Stimulated activated CD4-positive, alpha-beta T cell treated with anti-CD3 and anti-CD28 coated beads, Interleukin-1b, Interleukin-23, amount 100 ng/mL, for 1 hour (primary cell): ENCODE measurements at places on chromosomes 5 and 9.

GRCh38 chr9:95230046-95230445, 87.5 kb downstream of the FANCC start:
- DNase-seq: no peak

DNA sequence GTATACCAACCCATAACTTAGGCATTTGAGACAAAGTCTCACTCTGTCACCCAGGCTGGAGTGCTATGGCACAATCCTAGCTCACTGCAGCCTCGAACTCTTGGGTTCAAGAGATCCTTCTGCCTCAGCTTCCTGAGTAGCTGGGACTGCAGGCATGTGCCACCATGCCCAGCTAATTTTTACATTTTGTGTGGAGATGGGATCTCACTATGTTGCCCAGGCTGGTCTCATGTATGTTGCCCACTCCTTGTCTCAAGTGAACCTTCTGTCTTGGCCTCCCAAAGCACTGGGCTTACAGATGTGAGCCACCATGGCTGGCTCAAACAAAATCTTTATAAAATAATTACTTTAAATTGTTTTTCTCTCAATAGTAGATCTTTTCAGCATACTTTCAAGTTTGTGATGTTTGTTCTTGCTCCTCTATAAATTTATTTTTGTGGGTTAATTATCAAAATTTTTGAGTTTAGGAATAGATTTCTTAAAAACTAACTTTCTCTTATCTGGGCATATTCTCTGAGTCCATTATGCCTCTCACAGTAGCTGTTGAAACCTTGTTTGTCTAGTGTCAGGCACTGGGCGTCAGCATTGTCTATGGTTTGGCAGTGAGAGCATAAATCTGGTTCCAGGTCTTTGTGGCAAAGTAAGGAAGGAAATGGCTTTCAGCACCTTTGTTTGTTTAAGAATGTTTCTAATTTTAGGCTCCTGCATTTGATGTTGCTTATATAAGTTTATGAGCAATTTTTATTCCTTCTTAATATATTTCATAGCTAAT, 38.7 kb downstream of the NLN start:
- peak; percentile 24 for DNase-seq

DNA sequence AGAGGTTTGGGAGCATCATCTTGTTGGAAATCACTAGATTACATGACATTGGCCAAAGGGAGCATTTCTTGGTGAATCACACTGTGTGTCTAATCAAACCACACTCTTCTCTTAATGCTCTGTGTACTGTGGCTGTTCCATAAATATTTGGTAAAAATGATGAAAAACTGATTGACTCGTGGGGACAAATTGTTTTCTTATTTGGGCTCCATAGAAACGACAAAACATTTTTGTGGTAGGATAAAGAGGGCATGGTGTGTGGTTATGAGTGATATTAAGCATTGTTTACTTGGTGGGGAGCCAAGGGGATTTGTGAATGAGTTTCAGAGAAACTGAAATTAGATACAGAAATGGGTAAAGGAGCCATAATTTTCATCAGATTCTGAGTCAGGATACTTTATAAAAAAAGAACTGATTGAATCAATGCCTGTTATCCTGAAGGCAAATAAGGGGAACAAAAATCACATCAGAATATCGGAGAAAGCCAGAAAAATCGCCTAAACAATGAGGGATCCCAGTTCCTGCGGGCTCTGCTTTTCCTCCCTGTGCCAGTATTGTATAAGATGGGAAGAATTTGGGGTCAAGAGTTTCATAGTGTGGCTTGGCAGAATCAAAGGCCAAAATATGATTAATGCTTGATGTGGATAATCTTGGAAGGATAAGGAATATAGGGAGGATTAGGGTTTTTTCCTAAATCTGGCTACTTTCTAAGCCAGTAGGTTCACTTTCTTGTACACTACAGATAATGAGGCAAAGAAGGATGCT, 33.3 kb downstream of the FBXL7 start:
- no peak for DNase-seq

DNA sequence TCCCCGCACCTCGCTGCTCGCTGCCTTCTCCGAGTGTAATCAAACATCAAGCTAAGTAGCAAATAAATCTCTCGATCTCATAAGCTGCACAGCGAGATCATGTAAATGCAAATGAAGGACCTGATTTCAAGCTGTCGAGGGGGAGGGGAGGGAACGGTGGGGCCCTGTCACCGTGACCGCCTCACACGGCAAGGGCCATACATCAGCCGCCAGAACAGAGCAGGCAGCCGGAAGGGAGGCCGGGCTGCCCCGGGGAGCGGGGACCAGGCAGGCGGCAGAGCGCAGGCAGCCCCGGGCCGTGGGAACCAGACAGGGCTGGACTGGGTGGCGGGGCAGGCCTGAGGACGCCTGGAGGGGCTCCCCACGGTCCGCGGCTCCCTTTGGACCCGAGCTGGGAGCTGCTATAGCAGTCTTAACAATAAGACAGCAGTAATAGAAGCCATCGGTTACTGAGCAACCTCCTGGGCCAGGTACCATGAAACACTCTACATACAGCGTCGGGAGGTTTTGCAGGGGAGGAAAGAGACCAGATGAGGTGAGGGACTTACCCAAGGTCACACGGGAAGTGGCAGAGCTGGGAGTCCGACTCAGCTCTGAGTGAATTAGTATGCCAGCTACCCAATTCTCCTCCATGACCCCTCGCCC, 76.8 kb downstream of the CFAP77 start:
- DNase-seq: no peak

- DNase-seq: no peak
Measured at GRCh38 chr5:179795863-179796833, 2.4 kb downstream of the LTC4S start.

DNA sequence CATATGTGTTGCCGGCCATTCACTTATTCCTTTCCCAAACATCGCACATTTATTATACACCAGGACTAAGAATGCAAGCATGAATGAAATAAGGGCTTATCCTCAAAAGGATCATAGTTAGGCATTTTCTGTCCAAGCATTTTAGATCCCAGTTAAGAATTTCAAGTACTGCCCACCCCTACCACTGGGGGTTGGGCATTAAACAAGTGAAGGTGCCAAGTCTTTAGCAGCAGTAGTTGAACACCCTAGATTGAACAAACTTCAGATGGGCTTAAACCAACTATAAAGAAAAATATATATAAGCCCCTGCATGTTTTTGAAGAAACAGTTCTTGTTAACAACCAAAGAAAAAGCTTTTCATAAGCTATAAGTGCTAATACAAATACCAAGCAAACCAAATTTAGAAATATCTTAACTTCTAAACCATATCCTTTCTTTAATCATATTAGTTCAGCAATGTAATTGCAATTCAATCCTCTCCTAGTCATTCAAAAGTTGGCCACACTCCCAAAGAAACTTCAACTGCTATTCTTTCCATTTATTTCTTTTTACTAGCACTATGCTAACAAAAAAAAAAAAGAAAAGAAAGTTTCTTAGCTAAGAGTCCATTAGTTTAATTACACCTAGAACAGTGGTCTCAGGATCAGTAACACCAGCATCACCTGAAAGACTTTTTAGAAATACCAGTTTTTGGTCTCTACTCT, 149.8 kb downstream of the MLLT3 start:
- DNase-seq: no peak

DNA sequence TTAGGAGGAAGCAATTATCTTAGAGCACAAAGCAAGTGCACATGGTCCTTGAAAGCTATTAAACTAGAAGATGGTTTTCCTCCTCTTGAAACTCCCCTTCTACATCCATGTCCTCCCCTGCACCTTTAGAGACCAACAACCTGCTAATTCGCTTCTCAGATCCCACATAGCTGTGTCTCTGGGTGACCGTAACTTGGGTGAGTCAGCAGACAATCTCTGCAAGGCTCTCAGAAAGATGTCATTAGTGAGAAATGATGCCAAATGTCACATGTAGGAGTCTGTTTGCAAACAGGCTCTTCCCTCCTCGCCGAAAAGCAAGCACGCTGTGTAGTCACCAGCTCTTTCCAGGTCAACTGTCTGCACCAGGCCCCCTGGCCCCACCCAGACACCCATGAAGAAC, 291.8 kb downstream of the SLIT3 start:
- no peak for DNase-seq

DNA sequence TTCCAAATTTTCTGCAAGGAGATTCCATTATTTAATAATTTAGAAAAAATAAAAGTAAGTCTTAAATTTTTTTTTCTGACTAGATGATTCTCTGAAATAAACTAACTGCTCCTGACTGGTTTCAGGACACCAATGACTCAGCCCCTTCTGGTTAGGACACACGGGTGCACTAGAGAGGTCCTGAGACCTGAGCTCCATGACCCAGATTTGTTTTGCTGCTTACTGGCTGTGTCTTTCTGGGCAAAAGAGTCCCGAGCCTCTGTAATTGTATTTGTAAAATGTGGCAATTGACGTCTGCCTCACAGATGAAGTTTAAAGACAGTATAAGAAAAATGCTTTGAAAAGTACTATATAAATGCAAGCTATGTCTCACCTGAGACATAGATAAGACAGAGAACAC, 89.1 kb downstream of the SLC24A2 start:
- no peak for DNase-seq

DNA sequence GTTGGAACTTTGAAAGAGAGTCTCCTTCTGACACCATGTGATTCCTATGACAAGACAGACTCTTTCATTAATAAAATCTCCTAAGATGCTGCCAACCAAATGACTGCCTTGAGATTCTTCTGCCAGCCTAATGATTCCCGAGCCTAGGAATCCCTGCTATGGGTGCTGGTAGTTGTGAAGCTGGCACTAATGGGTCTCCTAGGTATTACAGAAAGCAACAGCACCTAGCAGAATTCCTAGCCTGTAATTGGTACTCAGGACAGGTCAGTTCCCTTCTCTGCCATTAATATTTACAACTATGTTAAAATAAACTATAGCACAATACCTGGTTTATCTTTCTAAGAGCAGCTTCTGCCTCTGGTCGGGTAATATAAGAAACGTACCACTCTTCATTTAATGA, 19.3 kb downstream of the C5orf58 start:
- DNase-seq: no peak

DNA sequence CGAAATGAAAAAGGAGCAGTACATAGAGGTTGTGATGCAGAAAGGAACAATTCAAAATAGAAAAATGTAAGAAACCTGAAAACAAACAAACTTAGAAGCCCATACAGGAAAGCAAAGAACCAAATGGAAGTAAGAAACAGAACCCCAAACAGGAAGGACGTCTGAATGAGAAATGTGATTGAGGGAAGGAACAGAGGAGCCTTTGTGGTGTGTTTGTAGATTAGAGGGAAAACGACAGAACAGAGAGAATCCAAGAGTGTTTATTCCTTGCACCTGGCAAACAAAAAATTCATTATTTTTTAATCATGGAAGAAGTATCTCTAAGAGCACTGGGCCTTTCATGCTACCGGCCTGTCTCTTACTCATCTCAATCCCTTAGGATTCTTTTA, 67.8 kb upstream of the ZSWIM6 start:
- no peak for DNase-seq

DNA sequence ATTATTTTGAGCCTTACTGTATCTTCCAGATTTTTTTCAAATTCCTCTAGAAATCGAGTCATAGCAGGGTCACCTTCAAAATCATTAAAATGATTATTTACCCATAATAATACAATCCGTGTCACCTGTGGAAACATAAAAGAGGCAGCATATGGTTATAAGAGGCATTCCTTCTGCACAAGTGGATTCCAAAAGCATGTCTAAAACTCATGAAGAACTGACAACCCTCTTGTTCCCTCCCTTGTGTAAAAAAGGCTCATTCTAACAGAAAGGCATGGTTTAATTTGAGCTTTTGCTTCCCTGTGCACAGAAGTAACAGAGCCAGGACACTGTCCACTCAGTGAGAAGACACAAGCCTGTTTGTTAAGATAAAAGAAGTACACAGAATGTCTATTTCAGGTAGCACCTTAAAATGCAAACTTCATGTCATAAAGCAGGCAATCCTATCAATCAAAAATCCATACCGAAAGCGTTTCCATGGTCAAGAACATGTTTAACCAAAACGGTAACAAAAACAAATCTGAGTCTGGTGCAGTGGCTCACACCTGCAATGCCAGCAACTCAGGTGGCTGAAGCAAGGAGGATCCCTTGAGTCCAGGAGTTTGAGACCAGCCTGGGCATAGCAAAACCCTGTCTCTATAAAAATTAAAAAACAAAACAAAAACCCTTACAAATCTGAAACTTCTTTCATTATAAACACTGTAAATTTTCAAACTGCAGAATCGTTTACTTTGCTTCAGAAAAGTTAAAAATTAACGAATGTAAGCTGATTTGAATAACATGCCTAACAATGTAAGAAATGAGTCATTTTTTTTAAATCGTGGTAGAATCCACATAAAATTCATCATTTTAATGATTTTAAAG, 139.3 kb downstream of the RAPGEF6 start:
- no peak for DNase-seq

- DNase-seq: no peak
Measured at GRCh38 chr9:124260769-124261603, 3.2 kb downstream of the NEK6 start.

GRCh38 chr9:25396828-25397227, 281.4 kb downstream of the TUSC1 start:
- no peak for DNase-seq

- DNase-seq: no peak
Measured at GRCh38 chr5:171770153-171770552, 15.5 kb upstream of the SMIM23 start.

DNA sequence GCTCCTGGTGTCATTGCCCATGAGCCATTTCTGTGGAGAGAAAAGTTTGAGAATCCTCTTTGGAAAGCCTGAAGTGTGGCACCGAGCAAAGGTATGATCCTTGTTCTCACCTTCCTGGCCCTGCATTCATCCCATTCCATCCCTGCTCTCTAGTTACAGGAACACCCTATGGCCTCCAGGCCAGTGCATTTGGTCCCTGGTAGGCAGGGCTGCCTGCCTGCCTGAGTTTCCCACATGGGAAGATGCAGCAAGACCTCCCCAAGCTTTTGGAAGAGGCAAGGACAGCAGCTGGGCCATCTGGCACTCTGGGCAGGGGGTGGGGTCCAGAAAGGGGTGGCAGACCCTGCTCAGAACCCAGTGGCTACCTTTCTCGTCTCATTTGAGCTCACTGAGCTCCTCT, 24.5 kb downstream of the IGIP start:
- DNase-seq: no peak

GRCh38 chr5:167929841-167930240, 361.6 kb upstream of the WWC1 start:
- DNase-seq: no peak

DNA sequence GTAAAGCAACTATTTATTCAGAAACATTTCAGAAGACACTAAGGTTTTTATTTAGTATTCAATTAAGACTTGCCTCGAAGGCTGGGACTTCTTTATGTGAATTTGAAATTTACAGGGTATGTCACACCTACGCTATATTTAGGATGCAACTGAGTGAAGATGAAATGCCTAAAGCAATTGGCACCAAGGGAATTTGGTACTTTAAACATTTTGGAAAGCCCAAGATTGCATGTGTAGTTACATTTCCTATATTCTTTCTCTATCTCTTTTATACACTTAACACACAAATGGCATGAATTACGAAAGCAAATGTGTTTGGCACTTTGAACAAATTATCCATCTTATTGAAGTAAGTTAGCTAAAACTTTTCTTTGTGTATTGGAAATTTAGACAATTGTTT, 633.3 kb downstream of the PDE4D start:
- DNase-seq: no peak

- no peak for DNase-seq
Measured at GRCh38 chr9:2087500-2088313, 72.6 kb downstream of the SMARCA2 start.
